ENCODE measurements at places on chromosomes 12 and 14. TPM values are rescaled to one million over a fixed set of nuclear protein-coding genes. Genes with fewer than 3 reads are reported as not detected.

FZD10 gene
- 0.12 TPM for total RNA-seq

KRT74 gene
- not detected for total RNA-seq

OASL gene
- 0.16 TPM for total RNA-seq

TSPAN9 gene
- 7.8 TPM for total RNA-seq

EXOC3L4 gene
- 1.4 TPM for total RNA-seq

ZNF891 gene
- 1.6 TPM for total RNA-seq

RAD51AP1 gene
- total RNA-seq = 1.2 TPM

HCAR2 gene
- total RNA-seq = not detected

PCK2 gene
- 146 TPM for total RNA-seq

FOXM1 gene
- not detected for total RNA-seq

FSCB gene
- not detected for total RNA-seq
